ENCODE measurements at places on chromosomes 5 and 9.

DNA sequence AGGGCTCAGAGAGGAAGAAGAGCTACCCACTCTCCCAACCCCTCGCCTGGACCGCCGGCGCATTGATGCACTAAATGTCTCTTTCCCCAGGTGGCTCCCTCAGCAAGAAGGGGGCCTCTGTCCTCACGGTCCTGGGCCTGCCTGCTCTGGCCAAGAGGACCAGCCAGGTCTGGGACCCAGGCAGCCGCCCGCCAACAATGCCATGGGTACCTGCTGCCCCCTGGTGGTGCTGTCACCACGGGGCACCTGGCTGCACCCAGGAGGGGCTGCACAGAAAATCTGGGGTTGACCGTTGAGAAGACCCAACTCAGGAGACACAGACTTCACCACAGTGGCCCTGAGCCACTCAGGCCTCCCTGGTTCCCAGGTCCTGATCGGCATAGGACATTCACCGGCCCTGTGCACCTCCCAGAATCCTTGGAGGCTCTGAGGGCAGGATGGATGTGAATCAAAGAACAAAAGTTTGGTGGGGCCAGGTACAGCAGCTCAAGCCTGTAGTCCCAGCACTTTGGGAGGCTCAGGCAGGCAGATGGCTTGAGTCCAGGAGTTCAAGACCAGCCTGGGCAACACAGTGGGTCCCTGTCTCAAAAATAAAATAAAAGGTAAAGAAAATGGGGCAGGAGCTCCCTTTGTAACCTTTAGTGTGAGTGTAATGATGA lies 2.4 kb upstream of the VAV2 start:
- peak; percentile 71 for DNase-seq

DNA sequence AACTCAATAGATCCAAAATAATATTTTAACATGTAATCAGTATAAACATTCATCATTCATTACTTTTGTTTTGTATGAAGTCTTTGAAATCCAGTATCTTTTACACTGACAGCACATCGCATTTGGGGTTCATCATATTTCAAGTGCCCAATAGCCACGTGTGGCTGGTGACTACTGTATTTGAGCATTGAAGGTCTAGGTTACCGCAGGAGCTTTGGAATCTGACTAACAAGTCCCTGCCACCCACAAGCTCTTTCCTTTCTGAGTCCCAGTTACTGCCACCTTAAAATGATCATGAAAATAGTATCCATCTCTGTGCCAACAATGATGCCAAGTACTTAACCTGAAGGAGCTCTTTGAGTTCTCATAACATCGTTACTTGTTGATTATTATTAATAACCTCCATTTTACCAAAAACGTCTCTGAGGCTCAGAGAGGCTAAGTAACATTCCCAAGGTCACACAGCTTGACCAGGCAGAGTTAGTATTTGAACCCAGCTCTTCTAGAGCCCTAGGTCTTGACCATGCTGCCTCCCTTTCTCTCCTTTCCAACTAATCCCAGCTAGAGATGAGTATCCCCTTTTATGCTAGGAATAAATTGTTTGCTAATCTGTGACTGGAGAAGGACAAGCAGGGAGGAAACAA lies 24.2 kb downstream of the ARHGEF37 start:
- no peak for DNase-seq

- no peak for DNase-seq
Measured at GRCh38 chr9:134047868-134048581, 19.8 kb downstream of the BRD3 start.

- DNase-seq: no peak
Measured at GRCh38 chr9:106675780-106676179, 187.2 kb upstream of the ZNF462 start.

DNA sequence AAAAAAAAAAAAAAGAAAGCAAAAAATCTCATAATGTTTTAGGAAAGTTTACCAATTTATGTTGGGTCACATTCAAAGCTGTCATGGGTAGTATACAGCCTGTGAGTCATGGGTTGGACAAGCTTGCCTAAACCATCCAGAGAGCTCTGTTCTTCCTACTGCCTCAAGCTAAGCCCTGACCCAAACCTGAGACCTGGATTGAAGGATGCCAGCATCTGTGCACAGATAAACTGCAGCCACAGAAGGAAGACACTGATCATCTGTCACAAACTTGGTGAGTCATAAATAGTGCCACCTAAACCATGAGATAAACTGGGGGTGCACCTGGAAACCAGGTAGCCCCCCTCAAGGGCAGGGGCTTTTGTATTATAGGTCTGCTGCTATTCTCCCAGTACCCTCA lies 31.0 kb downstream of the CSF2 start:
- DNase-seq: no peak

DNA sequence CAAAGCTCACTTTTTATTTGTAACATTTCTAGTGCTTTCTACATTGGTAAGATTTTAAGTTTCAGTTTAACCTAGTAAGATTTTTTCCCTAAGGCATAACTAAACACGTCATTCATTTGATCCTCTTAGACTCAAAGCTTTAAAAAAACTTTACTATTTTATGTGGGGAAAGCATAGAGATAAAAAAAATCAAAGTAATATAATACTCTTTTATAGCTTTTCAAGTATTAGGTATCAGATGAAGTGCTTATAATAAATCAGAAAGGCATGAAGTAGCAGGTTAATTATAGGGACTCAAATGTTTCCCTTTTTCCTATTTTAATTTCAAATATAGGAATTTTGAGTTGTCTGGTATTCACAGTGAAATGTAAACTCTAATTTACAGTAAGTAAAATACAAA lies 68.0 kb upstream of the POU5F2 start:
- no peak for DNase-seq

DNA sequence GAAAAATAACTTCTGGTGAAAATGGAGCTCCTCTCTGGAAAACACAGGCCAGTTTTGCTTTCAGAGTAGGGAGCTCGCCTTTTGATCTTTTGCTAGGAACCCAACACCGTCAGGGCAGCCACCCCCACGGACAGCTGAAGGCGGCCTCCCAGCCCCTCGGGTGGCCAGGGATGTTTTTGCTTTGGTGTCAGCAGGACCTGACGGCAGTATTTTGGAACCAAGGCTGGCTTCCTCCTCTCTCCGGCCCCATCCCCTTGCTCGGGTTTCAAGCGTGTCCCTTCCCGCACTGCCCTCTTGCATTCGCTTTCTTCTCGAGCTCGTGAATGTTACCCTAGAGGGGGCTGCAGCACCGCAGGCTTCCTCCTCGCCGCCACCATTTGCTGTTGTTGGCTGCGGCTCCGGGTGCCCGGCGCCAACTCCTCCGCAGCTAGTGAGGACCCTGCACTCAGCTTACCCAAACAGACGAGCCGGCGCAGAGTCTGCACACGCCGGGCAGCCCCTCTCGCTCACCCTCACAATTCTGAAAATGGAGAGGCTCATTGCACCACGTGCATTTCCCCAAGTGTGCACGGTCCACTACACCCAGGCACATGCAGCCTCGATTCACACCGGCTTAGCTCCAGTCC lies 35.5 kb upstream of the ADAMTSL1 start:
- no peak for DNase-seq

GRCh38 chr5:34499001-34499734 lies 157.0 kb upstream of the RAI14 start:
- no peak for DNase-seq

GRCh38 chr9:33155393-33155792 lies 11.7 kb downstream of the B4GALT1 start:
- no peak for DNase-seq

DNA sequence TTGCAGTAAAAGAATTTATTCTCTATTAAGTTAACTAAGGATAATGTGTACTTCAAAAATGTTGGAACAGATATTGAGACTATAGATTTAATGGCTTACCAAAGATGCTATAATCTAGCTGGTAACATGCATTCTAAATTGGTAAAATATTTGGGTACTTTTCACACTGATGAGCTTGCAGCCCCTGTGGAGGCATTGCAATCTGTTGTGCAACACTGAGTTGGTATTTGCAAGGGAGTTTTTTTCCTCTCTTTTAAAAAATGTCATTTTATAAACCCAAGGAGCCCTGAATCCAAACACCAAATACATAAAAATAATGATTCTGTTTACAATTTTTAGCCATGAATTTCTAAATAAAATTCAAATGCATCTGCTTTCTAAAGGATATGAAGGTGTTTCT lies 944.8 kb downstream of the DTWD2 start:
- no peak for DNase-seq

Data from T-helper 17 cell (primary cell).